HepG2 (cell line): ENCODE measurements at places on chromosomes 4 and X. TPM values are rescaled to one million over a fixed set of nuclear protein-coding genes. Genes with fewer than 3 reads are reported as not detected.

PF4V1 gene
- not detected in 2 replicates for polyA plus RNA-seq

RNF150 gene
- polyA plus RNA-seq = 0.03 and 0.08 TPM in 2 replicates

ANAPC10 gene
- 16.8 and 21.9 TPM in 2 replicates for polyA plus RNA-seq

DNA sequence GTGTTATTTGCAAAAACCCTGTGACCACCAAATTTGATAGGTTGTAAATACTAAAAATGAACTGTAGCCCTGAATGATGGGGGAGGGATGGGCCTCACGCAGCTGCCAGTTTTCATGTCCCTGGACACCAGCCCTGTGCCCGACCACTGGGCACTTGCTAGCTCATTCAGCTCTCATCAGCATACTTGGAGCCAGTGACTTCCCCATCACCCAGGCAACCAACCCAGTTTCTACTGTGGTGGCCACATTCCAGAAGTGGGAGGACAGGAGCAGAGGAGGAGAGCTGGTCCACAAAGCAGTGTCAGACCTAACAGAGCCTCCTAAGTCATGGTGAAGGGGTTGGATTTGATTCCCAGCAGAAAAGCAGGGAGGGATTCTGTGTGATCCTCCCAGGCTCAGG lies 128.2 kb downstream of the CPEB2 start:
- DNase-seq = no peak

DNA sequence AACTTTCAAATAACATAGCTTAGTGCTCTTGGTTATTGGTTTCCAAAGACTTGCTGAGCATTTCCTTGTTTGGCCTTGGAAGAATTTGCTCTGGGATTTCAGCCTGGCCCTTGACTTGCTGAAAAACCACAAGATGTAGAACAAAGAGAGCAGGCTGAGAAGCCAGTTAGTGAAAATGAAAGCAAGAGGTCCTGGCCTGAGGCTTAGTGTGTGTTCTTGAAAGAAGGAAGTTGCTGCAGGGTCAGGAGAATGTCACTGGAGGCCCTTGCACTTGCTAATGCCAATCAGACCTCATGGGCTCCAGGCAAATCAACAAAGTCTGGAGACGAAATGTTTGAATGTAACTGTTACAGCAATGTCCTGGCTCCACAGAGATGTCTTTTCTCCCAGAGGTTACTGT lies 79.4 kb downstream of the SYNPO2 start:
- DNase-seq = no peak

- DNase-seq = no peak
Measured at GRCh38 chrX:38105216-38105725, 98.9 kb downstream of the SYTL5 start.

DNA sequence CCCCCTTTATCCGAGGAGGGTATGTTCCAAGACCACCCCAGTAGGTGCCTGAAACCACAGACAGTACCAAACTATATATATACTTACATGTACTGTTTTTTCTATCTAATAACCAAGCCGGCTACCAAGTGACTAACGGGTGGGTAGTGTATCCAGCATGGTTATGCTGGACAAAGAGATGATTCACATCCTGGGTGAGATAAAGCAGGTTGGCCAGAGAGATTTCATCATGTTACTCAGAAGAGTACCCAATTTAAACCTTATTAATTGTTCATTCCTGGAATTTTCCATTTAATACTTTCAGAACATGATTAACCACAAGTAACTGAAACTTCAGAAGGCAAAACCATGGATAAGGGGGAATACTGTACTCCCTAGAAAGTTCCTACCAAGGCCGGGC lies 46.5 kb downstream of the RFC1 start:
- peak; percentile 38 for DNase-seq

DNA sequence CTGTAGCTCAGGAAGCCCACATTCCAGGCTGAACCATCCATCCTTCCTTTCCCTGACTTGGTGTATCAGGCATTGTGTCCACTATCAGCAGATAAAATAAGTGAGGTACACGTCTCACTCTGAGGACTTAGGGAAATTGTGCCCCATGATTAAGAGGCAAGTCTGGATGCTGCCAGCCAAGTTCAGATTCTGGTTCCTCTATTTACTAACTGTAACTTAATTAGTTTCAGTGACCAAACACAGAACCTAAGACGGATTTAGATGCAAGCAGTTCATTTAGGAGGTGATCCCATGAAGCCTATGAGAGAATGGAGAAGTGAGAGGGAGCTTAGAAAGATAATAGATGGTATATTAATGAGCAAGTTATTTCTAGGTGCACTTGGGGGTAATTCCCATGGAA lies 56.6 kb upstream of the PACRGL start:
- no peak for DNase-seq

GRCh38 chr4:176883681-176884418 lies 91.1 kb upstream of the VEGFC start:
- DNase-seq = no peak

GRCh38 chr4:7968262-7968896 lies 28.7 kb upstream of the AFAP1 start:
- DNase-seq = no peak

- no peak for DNase-seq
Measured at GRCh38 chrX:148541584-148541940, 41.1 kb downstream of the AFF2 start.

DNA sequence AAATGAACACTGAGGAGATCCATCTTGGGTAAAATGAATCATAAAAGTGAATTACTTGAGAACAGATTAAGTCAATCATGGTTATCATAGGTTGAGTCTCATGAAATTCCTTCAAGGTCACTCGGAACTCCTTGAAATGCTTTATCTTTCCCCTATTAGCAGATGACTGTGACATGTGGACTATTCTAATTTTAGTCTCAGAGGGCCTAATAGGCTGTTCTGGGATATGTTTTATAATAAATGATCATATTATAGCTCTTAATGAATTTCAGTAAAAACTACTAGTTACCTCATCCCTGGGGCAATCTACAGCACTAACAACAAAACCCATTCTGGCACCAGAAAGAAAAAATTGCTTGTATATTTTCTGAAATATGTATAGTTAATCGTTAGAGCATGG lies 44.7 kb downstream of the SPATA4 start:
- no peak for DNase-seq

DNA sequence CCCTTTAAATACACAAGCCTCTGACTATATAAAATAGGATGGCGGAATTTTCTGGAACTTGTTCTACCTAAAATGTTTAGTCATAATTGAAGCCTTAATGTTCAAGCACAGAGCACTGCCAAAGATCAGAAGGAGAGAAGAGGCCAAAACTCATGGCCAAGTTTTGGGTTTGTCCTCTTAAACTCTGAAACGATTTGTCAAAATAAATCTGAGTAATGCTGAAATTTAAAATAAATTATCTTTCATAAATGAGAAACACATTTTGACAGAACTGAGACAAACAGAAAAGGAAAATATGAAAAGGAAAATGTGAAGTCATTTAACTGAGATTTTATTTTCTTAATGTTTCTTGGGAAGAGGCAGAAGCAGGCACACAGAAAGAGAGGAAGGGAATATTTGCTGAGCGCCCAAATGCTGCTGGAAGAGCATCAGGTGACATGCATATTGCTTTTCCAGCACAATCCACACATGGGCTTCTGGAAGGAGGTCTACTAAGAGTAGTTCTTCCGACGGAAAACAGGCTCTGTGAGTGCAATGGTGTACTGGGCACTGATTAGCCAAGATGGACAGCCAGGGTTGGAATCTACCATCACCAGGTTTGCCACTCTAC lies 47.4 kb upstream of the ZNF518B start:
- DNase-seq = no peak

- DNase-seq = no peak
Measured at GRCh38 chr4:7738458-7739076, 201.1 kb downstream of the AFAP1 start.

DNA sequence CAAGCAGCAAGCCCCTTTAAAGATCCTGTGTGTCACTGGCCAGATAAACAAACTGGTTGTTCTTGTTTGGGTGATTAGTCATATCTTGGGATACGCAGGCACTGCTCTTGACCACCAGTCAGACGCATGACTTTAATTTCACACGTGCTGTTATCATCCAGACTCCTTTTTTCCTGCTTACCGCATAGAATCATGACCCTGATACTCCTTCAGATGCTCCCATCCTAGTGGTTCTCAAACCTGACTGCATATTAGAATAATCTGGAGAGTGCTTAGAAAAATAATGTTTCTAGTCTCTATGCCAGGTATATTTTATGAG lies 78.8 kb downstream of the CLDN22 start:
- DNase-seq = no peak

DNA sequence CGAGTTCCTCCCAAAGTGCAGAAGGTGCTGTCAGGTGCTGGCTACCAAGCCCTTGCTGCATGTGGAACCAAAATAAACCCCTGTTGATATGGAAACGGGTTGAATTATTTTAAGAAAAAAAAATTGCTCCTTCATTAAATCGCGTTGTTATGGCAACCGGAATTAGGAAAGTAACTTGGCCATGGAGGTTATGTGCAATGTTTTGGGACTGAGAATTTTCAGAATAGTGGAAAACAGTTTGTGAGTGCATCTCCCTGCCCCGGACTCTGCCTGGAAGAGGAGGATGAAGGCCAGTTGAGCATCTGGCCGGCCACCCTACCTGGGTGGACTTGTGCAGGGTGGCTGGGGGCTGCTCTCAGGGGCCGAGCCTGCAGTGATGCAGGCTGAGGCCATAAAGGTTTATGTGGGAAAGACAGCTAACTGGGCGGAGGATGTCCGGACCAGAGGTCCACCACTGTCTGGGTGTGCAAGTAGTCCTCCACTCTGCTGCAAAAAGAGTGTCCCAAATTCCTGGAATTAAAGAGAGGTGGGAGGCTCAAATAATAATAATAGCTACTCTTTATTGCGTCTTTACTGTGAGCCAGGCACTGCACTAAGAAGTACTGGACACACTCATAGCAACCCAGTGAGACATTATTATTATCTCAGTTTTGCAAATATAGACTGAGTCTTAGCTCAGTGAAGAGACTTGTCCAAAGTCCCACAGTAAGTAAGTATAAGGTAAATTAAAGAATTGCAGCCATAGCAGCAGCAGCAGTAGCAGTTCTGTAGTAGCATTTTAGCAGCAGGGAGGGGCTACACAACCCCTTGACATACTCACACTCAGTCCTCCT lies 20.6 kb downstream of the RTL5 start:
- no peak for DNase-seq

- DNase-seq = no peak
Measured at GRCh38 chr4:140871368-140871767, 115.2 kb upstream of the TBC1D9 start.
